ENCODE measurements at places on chromosomes 12 and 14. TPM values are rescaled to one million over a fixed set of nuclear protein-coding genes. Genes with fewer than 3 reads are reported as not detected.

DNA sequence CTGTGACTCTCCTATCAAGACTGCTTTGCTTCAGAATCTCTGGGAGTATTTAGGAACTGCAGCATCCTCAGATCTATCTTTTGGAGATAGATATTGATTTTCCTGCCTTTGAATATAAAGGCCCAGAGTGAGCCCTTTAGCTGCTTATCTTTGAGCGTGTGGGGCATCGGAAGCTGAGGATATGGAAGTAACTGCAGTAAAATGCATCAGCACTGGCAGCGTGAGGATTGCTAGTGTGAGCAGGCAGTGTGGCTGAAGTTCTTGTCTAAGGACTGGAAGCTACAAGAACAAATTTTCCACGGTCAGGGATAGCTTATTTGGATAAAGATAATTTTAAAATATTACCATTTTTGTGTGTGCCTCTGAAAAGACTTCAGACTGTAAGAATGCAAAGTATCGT is 474.7 kb downstream of the NPAS3 start:
- DNase-seq = no peak

DNA sequence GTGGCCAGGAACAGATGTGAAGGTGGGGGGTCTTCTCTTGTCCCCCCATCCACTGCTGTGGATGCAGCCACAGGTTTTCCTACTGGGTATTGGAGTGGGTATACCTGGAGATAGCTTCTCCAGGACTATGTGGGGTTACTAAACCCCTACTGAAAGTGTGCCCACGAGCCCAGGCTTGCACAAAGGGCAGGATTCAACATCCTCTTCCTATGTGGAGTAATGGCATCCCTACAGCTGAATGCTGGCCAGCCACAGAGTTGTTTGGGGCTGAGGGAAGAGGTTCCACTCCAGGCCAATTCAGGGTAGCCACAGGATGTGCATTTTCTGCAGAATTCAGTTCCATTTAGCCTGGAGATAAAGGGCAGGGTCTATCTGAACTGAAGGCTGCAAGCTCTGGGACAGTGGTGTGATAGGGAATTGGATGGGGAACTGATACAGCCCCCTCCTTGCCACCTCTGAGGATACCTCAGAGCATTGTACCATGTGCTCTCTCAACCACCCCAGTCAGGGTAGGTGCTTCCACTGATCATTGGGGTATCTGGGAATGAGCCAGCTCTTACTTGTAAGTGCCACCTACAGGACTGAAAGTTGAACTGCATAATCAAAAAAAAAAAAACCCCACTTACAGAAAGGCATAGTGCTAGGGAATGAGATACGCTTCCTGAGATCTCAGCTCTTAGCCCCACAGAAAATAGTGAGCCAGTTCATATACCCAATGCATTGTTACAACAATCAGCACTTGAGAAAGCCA is 187.1 kb downstream of the KITLG start:
- DNase-seq = peak; percentile 44

DNA sequence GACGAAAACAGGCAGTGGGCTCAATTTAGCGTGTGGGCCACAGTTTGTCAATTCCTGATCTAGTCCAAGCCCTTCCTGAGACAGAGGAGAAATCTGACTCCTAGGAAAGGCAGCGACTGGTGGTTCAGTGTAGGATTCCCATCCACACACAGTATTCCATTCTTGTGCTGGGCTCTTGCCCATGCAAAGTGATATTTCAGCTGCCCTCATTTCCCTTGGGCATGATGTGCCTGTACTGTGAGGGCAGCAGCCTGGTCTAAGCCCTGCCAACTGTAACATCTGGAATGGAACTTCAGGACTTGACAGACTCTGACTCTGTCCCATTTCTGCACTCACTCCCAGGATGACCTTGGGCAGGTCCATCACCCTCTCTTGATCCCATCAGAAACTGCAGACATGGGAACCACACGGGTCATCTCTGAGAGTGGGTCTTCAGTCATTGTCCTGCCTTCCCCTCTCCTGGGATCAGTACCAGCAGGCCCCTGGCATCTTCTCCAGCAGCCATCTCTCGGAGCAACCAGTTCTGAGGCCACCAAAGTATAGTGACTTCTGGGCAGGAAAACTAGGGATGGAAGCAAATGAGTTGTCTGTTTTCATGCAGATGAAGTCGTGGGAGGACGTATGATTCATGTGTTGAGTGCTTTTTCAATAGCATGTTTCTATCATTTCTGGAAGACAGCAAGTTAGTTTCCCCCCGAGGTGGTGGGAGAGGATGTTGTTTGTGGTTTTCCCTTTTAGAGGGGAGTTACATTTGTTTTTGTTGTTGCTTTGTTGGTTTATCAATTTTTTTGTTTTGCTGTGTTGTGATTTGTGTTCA is 54.2 kb upstream of the BCL2L14 start:
- no peak for DNase-seq

DNA sequence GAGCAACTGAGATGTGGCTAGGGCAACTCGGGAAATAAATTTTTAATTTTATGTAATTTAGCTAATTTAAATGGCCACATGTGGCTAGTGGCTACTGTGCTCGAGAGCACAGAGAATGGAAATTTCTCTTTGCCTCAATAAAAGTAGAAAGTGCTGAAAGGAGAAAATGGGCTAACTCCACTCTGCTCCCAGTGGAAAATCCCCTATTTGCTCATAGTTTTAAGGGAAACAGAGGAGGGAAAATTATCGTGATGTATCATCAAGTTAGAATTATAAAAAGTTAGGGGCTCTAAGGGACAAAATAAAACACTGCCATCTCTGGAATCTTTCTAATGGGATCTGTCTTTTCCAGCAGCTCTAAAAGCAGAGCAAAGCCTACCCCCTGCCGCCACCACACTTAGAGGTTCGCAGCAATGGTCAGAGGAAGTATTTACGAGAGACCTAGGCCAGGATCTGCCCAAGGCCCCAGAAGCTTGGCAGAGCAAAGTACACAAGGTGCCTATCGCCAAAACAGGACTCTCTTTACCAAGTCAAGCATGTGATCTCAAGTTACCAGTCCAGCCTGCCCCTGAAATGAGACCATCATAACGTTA is 220.7 kb downstream of the PPM1H start:
- DNase-seq = no peak

GRCh38 chr12:116713527-116713926 is 24.3 kb downstream of the SPRING1 start:
- DNase-seq = no peak

- DNase-seq = no peak
Observed at GRCh38 chr12:4439736-4440135, 5.9 kb downstream of the FGF6 start.

DNA sequence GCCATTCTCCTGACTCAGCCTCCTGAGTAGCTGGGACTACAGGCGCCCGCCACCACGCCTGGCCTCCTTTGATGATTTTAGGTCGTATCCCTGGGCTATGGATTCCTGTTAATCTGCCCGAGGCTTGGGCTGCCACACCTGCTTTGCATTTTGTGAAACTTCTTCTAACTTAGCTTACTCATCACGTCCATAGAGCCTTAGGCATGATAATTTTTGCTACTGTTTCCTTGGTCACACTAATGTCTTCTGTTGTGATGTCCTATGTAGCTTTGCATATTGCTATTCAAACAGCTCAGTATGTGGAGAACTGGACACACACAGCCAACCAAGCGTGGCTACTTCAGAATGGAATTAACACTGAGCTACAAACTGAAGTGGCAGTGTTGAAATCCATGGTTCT is 47.5 kb upstream of the DDX11 start:
- no peak for DNase-seq

- DNase-seq = no peak
Observed at GRCh38 chr12:87812681-87813080, 216.5 kb downstream of the C12orf50 start.

- no peak for DNase-seq
Observed at GRCh38 chr12:130608831-130609230, 107.3 kb downstream of the RIMBP2 start.

DNA sequence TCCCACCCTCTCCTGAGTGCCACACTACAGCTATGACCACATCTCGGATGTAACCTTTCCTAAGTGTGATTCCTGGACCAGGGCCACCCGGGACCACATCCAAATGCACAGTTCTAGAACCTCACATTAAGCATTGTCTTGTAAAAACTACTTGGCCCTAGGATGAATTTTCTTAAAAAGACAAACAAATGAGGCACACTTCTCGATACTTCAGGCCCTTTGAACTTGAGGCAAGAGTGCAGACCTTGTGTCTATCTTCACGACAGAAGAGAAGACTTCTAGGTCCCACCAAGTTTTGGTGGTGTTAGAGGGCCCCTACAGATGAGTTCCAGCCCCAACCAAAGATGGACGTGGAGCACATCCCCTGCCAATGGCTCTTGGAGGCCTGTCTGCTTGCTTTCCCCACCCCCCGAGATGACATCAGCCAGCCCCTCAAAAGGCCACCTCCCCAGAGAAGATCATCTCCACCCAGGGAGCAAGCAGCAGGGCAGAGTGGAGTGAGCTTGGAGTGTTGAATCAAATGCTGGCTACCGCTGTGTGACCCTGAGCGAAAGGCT is 9.3 kb downstream of the ISCU start:
- no peak for DNase-seq

GRCh38 chr14:100537446-100538350 is 49.5 kb downstream of the BEGAIN start:
- no peak for DNase-seq

GRCh38 chr14:75944607-75945241 is 37.1 kb downstream of the TGFB3 start:
- DNase-seq = no peak

- DNase-seq = no peak
Observed at GRCh38 chr14:61502459-61503093, 181.2 kb downstream of the PRKCH start.

- no peak for DNase-seq
Observed at GRCh38 chr12:103821773-103822172, 19.3 kb downstream of the NT5DC3 start.

DNA sequence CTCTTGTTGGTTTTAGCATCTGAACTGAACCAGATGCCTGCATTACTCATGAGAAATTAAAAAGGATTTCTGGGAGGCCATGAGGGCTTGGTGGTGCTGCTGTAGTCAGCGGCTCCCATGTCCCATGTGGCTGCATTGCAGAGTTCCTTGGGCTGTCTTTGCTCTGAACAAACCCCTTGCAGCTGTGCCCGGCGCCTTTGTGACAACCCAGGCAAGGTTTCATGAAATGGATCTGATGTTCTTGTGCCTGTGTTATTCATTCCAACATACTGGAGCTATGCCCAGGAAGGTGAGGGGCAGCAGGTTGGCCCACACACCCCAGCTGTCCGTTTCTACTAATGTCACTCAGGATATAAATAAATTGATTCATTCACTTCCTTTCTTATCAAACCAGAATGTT is 40.8 kb downstream of the TGFB3 start:
- DNase-seq = no peak

DNA sequence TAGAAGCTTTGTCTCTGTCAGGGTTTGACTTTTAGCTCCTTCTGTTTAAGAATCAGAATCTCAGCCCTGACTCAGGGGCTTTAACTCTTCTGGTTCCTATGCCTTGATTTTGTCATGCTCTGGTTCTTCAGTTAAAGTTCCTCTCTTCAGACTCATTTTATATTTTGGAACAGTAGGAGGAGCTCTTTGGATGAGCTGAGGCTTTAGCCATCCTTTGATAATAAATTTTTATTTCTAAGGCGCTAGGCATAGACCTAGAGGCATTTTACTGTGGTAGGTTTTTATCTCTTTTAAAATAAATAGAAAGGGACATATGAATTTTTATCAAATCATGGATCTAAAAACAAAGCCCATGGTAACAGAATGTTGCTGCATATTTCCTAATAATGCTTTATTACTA is 51.7 kb downstream of the ATP23 start:
- DNase-seq = no peak

GRCh38 chr12:71947645-71948105 is 9.0 kb downstream of the TPH2 start:
- peak; percentile 50 for DNase-seq

Gene C12orf50
- total RNA-seq = not detected

Gene TAS2R46
- total RNA-seq = 0.23 TPM

Gene SLC25A47
- total RNA-seq = not detected

Gene ESRRB
- total RNA-seq = not detected

Gene CIDEB
- not detected for total RNA-seq

Gene DBX2
- not detected for total RNA-seq

Gene SENP1
- 29.2 TPM for total RNA-seq

Gene PRIM1
- 51.1 TPM for total RNA-seq
